Activated T-cell treated with anti-CD3 and anti-CD28 coated beads for 48 hours (primary cell): ENCODE measurements at places on chromosomes 6 and 20.

DNA sequence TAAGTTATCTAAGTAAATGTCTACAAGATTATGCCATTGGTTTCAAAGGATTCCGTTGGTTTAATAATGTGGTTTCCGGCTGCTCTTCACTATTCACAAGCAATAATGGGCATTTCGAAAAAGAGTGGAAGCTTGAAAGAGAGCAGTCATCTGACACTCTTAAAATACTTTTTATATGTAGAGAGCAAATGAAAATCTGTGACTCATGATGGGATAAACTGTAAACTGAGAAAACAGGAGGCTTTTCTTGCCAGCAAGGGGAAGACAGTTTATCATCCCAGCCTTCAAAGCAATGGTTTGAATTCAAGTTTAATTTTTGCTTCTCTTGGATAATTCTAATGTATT is 145.7 kb downstream of the KHDC1L start:
- no peak for DNase-seq

- DNase-seq, result no peak
Observed at GRCh38 chr6:116682334-116682712, 1.3 kb downstream of the KPNA5 start.

DNA sequence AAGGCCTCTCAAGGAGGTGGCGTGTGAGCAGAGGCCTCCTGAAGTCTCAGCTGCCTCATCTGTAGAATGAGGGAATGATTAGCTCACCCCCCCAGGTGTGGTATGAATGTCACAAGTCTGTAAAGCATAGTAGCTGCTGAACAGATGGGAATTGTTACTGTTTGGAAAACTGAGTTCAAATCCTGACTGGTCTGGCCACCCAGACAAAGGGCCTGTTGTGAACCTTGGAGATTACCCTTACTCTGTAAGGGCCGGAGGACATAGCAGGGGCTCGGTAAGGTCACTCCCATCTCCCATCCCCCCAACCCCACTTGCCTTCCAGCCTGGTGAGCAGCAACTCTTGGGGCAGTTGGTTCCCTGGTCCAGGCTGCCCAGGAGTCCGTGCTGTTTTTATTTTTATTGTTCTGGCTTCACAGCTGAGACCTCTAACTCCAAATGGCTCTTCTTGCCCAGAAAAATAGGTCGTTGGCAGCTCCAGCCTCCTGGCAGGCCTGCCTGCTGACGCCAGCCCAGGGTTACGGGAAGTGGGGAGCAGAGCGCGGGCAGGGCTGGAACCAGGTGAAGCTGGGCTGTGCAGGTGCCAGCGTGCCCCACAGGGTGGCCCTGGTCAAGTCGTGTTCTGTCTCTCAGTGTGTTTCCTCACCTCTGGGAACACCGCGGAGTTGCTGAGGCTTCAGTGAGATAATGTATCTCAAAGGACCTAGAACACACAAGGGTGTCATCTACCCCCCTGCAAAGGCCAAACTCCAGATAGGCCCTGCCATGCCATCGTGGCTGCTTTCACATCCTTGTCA is 4.5 kb upstream of the SIRPA start:
- no peak for DNase-seq

DNA sequence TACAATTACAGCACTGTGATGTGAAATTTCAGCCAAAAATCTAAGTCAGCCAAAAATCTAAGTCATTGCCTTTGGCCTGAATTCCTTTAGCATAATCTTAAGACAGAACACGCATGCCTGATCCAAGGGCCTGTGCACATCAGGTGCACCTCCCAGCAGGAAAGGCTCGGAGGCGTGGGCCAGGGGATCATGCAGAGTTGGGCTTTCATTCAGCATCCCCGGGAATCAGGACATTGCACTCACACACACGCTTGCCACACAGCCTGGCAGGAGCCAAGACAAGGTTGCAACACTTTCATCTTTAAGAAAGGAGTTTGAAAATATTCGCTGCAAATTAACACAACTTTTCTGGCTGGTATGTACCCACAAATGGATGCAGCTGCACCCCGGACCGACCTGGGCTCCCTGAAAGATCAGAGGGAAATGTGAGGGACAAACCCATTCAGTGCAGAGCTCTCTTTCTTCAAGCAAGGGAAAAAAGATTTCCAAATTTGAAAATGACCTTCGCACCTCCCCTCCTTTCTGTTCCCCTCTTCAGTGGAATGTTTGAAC is 48.8 kb downstream of the ERMARD start:
- DNase-seq, result no peak

DNA sequence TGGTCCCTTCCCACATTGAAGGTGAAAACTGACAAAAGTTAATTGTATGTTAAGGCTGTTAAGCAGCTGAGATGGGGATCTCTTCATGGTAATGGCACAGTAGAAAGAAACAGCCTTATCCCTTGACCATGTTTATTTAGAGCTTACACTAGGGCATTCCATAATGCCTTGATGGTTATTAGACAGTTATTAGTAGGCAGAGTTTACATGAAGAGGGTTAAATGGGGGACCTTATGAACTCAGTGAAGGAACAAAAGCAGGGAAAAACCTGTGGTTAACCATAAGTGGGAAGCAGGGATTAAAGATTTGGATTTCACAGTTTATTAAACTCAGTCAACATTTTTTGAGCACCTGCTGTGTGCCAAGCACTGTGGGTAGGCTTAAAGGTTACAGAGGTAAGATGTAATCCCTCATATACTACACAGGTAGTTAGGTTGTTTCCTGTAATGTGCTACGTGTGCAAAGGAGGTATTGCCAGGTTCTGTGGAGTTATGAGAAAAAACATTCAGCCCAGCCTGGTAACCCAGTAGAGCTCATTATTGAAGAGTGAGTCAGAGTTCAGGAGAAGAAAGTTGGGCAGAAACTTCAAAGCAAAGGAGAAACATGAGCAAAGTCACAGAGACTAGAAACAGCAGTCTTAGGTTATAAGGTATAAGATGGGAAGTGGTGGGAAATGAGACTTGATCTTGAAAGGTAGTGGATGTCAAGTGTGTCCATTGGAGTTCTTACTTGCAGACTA is 32.3 kb upstream of the GNRH2 start:
- DNase-seq, result no peak

DNA sequence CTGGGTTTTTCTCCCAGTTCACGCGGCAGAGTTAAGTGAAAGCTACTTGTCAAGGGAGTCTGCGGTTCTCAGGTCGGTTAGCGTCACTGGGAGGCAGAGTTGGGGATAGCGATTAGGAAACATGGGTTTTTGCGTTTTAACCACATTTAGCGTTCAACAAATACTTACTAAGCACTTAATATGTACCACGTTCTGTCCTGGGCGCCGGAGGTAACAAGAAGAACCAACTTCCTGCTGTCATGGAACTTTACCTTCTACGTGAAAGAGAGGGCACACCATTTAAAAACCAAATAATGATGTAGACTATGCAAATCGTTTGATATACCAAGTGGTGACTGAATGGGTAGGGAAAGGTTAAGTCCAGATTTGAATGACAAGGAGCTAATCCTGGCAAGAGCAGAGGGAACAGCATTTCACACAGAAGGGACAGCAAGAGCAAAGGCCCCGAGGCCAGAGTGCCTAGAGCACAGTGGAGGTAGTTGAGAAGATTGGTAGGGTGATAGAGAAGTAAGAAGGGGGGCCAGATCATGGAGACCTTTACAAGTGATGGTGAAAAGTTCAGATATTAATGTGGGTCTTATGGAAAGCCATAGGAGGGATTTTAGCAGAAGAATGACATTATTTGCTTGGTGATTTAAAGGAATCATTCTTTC is 744 bp downstream of the RIOK1 start:
- peak; percentile 2 for DNase-seq

GRCh38 chr6:53154794-53155193 is 6.2 kb upstream of the GCM1 start:
- no peak for DNase-seq

DNA sequence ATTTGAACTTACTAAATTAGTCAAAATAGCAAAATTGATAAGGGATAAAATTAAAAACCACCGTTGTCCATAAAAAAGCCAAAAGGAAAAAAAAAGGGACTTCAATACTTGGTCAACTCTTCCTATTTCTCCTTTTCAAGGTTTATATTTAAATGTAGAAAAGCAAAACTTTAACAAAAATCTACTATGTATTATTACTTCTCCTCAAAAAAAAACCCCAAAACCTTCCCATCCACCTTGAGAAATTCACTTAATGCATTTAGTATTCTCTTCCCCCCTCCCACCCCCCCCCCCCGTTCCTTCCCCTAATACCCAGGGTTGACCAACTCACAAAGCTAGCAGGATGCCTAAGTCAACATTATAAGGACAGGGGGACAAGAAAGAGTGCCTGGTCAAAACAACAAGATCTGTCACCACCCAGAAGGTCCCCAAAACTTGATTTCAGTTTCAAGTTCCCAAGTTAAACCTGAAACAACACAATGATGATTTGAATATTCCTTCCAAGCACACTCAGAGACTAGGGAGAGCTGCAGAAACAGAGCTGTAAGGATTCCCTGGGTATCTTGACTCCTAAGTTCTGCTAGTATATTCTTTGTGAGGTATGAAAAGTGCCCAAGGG is 14.6 kb downstream of the GMDS start:
- DNase-seq, result no peak

- DNase-seq, result peak; percentile 36
Observed at GRCh38 chr20:23147964-23148730, 62.0 kb upstream of the CD93 start.

DNA sequence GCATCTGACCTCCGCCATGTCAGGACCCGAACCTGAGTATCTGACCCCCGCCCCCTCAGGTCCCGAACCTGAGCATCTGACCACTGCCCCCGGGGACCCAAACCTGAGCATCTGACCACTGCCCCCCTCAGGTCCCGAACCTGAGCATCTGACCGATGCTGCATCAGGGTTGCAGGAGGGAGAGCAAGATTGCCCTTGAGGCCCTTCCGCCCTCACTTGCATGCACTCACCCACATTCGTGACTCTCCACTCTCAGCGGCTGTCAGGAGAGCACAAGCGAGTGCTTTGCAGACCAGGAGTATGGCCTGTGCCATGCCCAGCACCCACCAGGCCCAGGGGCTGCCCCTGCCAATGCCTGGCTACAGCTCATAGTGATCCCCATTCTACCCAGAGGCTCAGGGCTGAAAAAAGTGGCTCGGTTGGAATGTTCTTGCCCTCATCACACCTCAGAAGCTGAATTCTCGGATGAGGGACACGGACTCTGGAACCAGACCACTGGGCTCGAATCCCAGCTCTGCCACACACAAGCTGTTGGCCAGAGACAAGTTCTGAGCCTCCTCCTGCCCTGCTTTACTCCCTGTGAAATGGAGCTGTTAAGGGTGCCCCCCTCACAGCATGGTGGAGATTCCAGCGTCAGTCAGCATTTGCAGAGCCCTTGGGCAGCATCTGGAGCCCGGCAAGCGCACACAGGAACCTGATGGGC is 82.1 kb downstream of the DLL1 start:
- no peak for DNase-seq

- no peak for DNase-seq
Observed at GRCh38 chr6:77425671-77426070, 37.6 kb downstream of the HTR1B start.

GRCh38 chr20:56952258-56953047 is 314.0 kb downstream of the BMP7 start:
- DNase-seq, result no peak

DNA sequence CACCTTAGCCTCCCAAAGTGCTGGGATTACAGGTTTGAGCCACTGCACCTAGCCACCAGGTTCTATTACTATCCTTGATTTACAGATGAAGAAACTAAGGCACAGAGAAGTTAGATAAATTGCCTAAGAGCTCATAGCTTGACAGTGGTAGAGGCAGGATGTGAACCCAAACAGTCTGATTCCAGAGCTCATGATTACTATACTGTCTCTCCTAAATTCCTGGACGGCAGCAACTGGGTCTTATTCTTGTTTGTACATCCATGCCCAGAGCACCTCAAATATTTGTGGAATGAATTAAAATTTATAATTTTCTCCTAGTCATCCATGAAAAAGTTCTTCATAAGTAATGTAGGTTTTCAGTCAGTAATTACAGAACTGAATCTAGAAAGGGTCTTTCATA is 15.1 kb downstream of the PDSS2 start:
- no peak for DNase-seq

DNA sequence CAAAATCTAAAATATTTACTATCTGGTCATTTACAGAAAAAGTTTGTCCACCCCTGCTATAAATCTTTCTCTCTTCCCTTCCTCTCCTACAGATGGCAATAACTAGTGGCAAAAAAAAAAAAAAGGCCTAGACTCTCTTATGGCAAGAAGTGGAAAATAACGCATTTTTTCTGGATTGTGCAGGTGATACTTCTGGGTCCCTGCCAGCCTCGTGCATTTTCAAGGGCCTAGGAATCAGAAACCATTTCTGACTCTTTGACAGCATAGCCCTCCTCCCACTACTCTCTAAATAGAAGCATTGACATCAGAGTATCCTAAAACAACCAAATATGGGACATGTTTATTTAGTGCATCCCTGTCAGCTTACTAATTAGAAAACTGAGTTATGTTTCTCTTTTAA is 251.0 kb downstream of the KHDC1L start:
- no peak for DNase-seq

GRCh38 chr6:137734875-137735182 is 132.2 kb upstream of the TNFAIP3 start:
- DNase-seq, result no peak

- no peak for DNase-seq
Observed at GRCh38 chr6:11804701-11805100, 26.1 kb upstream of the ADTRP start.

DNA sequence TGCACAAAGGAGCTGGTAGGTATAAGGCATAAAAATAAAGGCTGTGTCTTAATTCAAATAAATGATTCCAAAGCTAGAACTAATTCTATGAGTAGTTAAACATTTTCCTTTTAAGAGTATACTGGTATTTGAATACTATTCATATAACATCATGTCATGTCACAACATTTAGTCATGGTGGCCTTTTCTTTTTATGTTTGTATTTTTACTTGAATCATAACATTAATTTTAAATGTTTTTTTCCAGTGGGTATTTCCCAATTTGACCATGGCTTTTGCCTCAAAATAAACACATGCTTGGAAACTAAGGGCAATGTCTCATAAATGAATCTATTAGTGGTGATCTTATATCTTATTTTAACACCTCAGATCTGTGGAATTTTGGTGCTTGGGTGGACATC is 177.1 kb downstream of the CD109 start:
- DNase-seq, result no peak

DNA sequence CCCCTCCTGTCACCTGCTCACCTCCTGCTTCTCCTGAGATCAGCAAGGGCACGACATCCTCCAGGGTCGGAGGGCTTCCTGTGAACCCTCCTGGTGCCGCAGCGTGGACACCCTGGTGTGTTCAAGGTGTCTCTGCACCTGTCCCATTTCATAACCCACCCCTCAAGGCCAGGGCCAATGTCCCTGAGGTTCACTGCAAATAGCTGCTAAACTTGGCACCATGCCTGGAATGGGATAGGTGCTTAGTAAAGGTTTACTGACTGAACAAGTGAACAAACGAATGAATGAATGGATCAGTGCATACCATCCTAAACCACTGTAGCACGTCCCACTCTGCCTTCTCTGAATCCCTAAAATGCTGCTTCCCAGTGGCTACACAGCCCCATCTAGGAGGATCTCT is 35.0 kb downstream of the SIRPA start:
- no peak for DNase-seq

DNA sequence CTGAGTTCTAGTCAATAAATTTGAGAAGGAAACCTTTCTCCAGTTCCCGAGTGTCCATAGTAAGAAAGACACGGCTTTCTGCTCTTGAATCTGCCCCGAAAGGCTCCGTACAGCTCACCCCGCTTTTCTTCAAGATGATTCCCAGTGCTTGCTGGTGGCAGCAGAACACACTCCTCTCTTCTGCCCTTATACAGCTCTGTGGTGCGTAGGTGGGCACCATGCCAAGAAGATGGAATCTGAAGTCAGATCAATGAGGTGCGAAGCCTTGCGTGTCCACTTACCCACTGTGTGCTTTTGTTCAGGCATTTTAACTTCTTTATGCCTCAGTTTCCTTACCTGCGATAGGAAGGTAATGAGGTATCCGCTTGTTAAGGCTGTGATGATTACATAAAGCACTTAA is 142.2 kb downstream of the WDR27 start:
- no peak for DNase-seq
